ENCODE measurements at places on chromosomes 2 and 18. TPM values are rescaled to one million over a fixed set of nuclear protein-coding genes. Genes with fewer than 3 reads are reported as not detected.
A peak's percentile ranks its signal among the peaks of the same experiment; 100 is the strongest.

Gene IL37
- 2.0 TPM for total RNA-seq

DNA sequence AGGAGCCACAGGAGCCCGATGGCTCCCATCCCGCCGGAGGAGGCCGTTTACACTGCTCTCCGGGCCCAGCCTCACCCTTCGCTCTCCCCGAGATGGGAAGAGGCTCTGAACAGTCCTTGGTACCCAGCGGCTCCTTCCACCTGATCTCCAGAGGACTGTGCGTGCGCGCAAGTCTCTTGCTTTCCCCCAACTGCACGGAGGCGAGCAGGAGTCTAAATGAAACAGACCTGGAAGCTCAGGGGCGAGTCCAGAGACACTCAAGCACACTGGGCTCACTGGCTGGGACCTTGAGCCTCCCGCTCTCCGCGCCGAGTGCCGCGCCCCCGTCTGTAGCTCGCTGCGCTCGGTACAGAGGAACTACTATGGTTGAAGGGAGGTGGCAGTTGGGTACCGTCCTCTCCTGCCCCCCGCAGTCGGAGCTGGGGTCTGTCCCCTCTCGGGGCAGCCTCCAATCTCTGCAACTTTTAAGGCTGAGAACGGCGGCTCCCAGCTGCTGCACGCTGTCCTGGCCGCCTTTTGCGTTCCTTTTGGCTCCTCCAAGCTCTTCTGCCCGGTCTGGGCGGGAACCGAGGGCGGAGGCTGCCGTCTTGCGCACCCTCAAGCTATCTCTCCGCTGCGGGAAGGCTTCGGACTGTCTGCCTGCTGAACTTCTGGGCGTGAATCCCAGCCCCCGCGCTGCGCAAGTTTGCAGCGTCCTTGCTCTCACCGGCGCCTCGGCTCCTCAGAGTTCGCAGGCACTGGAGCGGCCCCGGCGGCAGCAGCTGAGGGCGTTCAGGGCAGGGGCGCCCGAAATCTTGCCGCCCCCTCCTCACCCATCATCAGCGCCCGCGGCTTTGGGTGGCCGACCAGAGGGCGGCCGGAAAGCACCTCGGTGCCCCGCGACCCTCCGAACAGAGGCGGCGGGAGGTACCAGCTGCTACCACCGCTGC is 491 bp downstream of the ALK start:
- peaks cover 5% of the 10 kb centered on the region for H3K36me3 ChIP-seq
- DNase-seq: no peak
- no peaks in the 10 kb centered on the region for H3K4me1 ChIP-seq
- peaks cover 94% of the 10 kb centered on the region for H3K27me3 ChIP-seq

- no peak overlapping the region for H3K4me3 ChIP-seq
- no peak overlapping the region for H3K27ac ChIP-seq
- H3K4me1 ChIP-seq: peaks cover 20% of the 10 kb centered on the region
- no peaks in the 10 kb centered on the region for H3K27me3 ChIP-seq
Measured at GRCh38 chr2:223952280-223952968, 4.8 kb upstream of the MRPL44 start.

Gene CTNNA2
- total RNA-seq: not detected

GRCh38 chr2:172736424-172737174 is 954 bp downstream of the RAPGEF4 start:
- peak overlapping the region; percentile 36 for H3K27ac ChIP-seq
- peak overlapping the region; percentile 60 for H3K4me3 ChIP-seq
- peaks cover 8% of the 10 kb centered on the region for H3K36me3 ChIP-seq
- no peak for DNase-seq
- peaks cover 77% of the 10 kb centered on the region for H3K27me3 ChIP-seq
- no peaks in the 10 kb centered on the region for H3K4me1 ChIP-seq

GRCh38 chr18:31819106-31819924 is 58.6 kb upstream of the SLC25A52 start:
- DNase-seq: no peak
- no peak overlapping the region for H3K27ac ChIP-seq
- no peaks in the 10 kb centered on the region for H3K36me3 ChIP-seq
- H3K4me1 ChIP-seq: peaks cover 8% of the 10 kb centered on the region
- H3K27me3 ChIP-seq: no peaks in the 10 kb centered on the region
- H3K4me3 ChIP-seq: no peak overlapping the region

DNA sequence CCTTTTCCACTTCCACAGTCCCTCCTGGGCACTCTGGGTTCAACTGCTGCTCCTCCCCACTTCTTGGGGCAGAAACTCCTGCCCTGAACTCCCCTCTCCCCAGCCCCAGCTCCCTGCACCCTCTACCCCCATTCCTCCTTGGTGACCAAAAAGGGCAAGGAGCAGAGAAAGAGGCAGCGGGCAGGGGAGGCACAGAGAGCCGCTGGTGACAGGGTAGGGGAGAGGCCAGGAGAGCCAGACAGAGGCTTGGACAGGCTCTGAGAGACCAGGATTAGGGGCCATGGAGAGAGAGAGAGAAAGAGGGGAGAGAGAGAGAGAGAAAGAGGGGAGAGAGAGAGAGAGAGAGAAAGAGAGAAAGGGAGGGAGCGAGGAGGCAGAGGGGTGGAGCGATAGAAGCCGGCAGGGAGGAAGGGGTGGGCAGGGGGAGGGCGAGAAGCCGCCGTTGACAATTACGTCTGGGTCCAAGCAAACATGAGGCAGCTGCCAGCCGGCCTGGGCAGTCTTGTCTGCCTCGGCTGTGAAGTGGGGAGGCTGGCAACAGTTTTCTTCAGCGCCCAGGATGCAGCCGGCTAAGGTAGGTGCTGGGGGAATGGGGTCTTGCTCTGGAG is at the start of gene KCNIP3:
KCNIP3 (plus strand) TSS at position 468 of the 608 bp plus-strand sequence; CDS start at position 560, 92 bp downstream.
- no peaks in the 10 kb centered on the region for H3K36me3 ChIP-seq
- H3K4me3 ChIP-seq: peak within 1 kb of the TSS; percentile 3
- DNase-seq: no peak
- no peaks in the 10 kb centered on the region for H3K4me1 ChIP-seq
- H3K27ac ChIP-seq: no peak within 1 kb of the TSS

DNA sequence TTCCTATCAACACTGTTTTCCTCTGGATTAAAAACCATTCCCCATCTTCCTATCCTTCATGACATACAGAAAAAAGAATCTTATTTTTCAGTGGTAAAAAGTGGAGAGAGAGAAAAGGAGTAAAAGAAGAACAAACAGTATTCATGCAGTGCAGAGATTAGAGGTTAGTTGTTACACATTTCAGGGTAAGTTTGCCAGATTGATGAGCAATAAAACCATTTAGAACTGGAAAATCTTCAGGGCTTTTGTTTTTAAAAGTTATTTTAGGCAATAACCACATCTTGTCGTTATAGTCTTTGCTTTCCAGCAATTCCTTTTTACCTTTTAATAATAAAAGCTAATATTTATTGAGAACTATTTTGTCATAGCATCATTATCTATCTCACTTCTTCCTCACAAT is 104.5 kb downstream of the GPD2 start:
- no peak overlapping the region for H3K27ac ChIP-seq
- H3K4me1 ChIP-seq: peaks cover 10% of the 10 kb centered on the region
- no peak overlapping the region for H3K4me3 ChIP-seq
- no peak for DNase-seq
- no peaks in the 10 kb centered on the region for H3K36me3 ChIP-seq

All from Calu3 (cell line).